ENCODE measurements at places on chromosomes 2 and 18. TPM values are rescaled to one million over a fixed set of nuclear protein-coding genes. Genes with fewer than 3 reads are reported as not detected.

- no peak for DNase-seq
These were observed 80.9 kb downstream of the ZEB2 start for GRCh38 chr2:144438801-144439631.

DNA sequence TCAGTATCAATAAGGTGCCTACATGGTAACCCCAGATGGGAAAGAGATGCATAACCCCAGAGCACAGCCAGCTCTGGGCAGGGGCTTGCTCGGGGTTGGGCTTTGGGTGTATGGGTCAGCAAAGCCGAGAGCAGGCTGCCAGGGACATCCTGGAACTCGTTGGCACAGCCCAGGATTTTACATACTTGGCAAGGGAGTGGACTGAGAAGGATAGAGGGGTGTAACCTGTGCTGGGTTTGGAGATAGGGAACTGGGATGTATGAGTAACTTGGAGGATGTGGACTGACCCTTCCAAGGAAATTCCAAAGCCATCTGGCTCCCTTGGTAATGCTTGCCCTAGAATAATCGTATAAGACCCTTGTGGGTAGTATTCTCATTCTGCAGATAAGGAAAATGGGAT is 44.2 kb downstream of the GPR39 start:
- no peak for DNase-seq

GRCh38 chr2:174590928-174591648 is 6.5 kb downstream of the WIPF1 start:
- no peak for DNase-seq

- DNase-seq: no peak
These were observed 2.3 kb upstream of the GATA6 start for GRCh38 chr18:22167091-22167470.

The LCT gene
- not detected for total RNA-seq

- no peak for DNase-seq
These were observed 186.6 kb downstream of the C1D start for GRCh38 chr2:67876176-67876575.

The GPR17 gene
- total RNA-seq: not detected

DNA sequence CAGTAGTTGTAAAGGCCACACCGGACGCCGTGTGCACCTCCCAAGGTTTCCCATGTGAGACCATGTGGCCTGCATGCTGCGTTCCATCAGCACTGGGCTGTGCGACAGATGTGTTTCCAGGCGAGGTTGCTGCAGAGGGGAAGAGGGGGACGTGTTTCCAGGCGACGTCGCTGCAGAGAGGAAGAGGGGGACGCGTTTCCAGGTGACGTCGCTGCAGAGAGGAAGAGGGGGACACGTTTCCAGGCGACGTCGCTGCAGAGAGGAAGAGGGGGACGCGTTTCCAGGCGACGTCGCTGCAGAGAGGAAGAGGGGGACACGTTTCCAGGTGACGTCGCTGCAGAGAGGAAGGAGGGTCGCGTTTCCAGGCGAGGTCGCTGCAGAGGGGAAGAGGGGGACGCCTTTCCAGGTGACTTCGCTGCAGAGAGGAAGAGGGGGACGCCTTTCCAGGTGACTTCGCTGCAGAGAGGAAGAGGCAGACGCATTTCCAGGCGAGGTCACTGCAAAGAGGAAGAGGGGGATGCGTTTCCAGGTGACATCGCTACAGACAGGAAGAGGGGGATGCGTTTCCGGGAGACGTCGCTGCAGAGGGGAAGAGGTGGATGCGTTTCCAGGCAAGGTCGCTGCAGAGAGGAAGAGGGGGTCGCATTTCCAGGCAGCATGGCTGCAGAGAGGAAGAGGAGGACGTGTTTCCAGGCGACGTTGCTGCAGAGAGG is 24.5 kb downstream of the NFATC1 start:
- DNase-seq: no peak

The IL36G gene
- not detected for total RNA-seq

The SMYD1 gene
- total RNA-seq: not detected

DNA sequence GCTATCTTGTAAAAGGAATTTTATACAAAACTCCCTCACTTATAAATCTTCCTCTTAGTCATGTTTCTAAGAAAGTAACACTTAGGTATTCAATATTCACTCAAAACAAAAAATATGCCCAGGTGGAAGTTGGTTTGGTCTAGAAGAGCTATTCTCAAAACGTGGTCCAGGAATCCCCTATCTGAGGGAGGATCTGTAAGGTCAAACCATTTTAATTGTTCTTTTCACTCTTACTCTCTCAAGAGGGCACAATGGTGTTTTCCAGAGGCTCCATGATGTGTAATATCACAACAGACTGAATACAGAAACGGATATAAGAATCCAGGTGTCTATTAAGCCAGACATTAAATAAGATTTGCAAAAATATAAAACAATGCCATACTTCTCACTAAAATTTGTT is 9.9 kb downstream of the MOB1A start:
- no peak for DNase-seq

The CHRND gene
- not detected for total RNA-seq

The CYP27C1 gene
- total RNA-seq: 0.73 TPM

GRCh38 chr2:64818664-64819060 is 164.9 kb upstream of the SERTAD2 start:
- DNase-seq: no peak

GRCh38 chr2:230335461-230335863 is 8.5 kb downstream of the SP140L start:
- no peak for DNase-seq

The TEX44 gene
- not detected for total RNA-seq

DNA sequence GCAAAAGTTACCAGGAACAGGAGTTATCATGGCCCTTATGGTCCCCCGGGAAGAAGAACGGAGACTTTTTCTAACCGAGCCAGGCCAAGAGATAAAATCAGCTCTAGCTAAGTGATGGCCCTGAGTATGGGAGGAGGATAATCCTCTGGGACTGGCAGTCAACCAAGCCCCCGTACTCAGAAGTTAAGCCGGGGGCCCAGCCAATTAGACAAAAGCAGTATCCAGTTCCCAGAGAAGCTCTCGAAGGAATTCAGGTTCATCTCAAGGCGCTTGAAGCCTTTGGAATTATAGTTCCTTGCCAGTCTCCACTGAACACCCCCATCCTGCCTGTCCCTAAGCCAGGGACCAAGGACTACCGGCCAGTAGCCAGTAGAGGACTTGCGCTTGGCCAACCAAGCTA is 365.3 kb upstream of the TCF4 start:
- no peak for DNase-seq

The PARD6G gene
- total RNA-seq: 26.4 TPM

- DNase-seq: no peak
These were observed 1.2 kb downstream of the TNS1 start for GRCh38 chr2:218001629-218002028.

The IL1A gene
- 5.9 TPM for total RNA-seq

DNA sequence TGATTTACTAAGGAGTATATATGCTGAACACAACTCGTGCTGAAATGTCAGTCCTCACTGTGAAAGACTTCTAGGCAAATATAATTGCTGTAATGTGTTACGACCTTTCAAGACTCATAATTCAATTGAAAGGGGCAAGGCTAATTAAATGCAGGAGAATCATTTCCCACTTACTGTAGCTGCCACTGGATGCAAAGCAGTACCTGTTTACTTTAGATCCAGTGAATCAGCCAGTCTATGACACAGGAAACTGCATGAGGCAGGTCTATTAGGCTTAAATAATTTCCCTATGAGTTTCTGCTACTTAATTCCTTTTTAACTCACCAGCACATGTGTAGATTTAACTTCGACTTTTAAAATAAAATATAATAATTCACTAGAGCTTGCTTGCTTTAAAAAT is 125.6 kb downstream of the CTNNA2 start:
- DNase-seq: no peak

DNA sequence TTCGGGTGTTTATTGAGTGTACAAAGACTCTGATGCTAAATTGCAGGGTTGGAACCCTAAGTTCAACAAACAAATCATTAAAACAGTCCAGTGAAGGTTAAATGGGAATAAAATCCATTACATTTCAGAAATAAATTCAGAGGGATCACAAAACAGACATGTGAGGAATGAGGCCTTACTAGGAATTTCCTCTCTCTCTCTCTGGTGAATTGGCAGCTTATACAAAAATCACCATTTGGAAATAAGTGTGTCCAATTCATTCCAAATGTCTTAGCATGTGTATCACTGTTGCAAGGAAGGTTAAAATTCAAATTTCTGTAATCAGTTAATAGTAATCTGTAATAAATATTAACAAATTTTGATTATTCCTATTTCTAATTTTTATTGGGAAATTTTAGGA is 228.6 kb upstream of the PXDN start:
- DNase-seq: no peak

DNA sequence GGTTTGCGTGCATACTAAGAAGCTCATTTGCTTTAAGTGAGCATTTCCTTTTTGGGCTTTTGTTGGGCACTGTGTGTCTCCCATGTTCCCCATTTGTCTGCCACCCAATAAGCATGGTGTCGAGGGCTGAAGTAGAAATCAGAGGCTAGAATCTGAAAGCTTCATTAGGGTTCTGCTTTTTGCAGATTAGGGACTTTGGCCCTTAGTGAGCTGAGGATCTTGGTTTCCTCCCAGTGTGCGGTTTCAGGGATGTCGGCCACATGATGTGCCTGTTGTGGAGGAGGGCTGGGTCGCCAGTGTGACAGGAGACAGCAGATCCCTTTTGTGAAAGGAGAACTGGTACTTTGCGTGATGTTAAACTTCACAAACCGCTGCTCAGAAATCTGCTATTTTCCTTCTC is 41.1 kb downstream of the PLEKHB2 start:
- DNase-seq: no peak

DNA sequence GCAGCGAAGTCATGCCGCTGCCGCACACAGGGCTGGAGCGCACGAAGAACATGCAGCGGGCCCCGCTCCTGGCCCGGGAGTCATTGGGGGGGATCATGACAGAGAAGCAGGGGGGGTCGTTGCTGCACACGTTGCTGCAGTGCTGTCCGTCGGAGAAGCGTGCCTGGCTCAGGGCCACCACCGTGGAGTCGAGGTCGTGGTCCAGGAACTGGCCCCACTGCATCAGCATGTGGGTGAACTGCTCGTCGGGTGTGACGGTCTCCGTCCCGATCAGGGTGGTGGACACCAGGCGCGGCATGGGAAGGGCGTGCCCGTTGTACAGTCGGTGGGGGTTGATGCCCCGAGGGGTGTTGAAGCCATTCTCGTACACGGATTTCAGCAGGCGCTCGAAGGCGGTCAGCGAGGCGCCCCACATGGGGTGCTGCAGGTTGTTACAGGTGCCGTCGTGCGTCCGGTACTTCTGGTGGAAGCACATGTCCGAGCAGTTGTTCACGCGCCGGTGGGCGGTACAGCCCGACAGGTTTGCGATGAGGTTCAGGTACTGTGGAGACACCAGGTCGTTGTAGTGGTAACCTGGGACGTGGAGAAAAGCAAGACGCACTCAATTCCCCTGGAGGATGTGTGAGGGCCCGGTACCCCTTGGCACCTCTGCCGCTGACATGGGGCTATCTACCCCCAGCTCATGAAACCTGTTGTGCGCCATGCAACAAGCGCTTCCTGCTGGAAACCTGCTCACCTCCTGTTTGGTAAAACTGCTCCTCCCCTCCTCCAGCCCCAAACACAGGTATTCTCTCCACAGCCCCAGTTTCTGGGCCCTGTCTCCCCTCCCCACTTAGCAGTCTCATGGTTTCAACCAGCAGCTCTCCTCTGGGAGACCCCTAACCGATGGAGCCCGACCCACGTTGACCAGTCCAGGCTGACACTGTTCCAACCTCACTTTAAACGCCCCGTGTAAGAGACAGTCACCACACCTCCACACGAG is 94.9 kb downstream of the PXDN start:
- DNase-seq: no peak
